BJ (cell line): ENCODE measurements at places on chromosomes 3 and 15.
A peak's percentile ranks its signal among the peaks of the same experiment; 100 is the strongest.

GRCh38 chr3:56823421-56823926 lies 21.7 kb upstream of the ARHGEF3 start:
- no peak for DNase-seq

- no peak for DNase-seq
Observed at GRCh38 chr3:119632829-119633228, 27.6 kb downstream of the POPDC2 start.

- peak; percentile 8 for DNase-seq
Observed at GRCh38 chr3:30934208-30934550, 39.7 kb upstream of the GADL1 start.

- no peak for DNase-seq
Observed at GRCh38 chr3:10408680-10409079, 87.8 kb upstream of the SEC13 start.

GRCh38 chr3:50333744-50334328 lies 5.8 kb upstream of the TUSC2 start:
- DNase-seq = no peak
